Posterior vena cava (tissue), 2 donors: ENCODE measurements at places on chromosomes 5 and 9. TPM values are rescaled to one million over a fixed set of nuclear protein-coding genes. Genes with fewer than 3 reads are reported as not detected.

The DCAF10 gene
- 23.2 TPM for total RNA-seq

- DNase-seq = no peak
Observed at GRCh38 chr5:36928947-36929346, 52.4 kb downstream of the NIPBL start.

GRCh38 chr5:81409896-81410295, 16.0 kb upstream of the ACOT12 start:
- no peak for DNase-seq

The CYLC2 gene
- not detected for total RNA-seq

DNA sequence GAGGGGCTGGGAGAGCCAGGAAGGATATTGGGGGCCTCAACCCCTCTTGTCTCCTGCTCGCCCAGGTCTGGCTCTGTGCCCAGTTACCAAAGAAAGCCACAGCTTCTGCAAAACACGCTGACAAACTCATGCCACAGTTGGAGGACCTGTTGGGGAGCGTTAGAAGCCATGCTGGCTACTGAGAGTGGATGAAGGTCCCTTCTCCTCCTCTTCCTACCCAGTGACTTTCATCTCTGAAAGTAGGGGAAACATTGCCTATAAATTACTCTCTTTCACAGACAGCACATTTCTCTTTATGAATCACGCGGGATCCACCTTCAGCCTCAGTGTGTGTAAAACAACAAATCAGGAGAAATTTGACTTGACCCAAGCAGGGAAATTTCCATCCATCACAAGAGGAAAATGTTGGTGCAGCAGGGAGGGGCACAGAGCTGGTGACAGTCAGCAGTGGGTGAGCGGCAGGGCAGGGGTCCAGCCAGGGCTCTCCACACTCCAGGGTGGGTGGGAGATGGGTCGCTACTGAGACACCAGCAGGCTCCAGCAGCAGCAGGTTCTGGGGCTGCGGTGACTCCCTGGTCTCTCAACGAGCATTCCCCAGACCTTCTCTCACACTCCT, 181.9 kb downstream of the FGF18 start:
- DNase-seq = no peak

DNA sequence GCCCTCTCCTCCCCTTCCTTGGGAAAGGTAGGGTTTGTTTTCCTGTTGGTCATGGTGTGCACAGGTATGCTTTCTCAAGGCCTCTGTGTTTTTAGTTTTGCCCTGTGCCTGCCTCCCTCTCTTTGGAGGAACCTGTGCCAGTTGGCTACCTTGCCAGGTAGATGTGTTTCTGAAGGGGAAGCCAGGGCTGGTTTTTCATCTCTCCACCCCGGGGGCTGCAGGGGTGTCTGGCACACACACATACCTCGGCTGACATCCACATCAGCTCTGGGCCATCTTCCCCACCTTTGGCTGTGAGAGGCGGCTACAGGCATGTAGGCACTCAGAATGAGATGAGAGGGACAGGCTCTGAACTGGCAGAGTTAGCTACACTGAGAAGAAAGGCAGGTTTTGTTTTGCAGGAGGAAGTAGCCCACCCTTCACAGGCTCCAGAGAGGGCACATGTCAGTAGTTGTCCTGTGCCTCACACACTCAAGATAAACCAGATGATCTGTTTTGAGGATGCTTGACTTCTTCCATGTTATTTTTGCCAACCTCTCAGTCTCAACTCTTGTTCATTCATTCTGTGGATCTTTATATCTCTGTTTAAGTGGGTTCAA, 9.7 kb downstream of the RGMB start:
- no peak for DNase-seq

- no peak for DNase-seq
Observed at GRCh38 chr9:79257228-79257781, 314.5 kb upstream of the TLE4 start.

DNA sequence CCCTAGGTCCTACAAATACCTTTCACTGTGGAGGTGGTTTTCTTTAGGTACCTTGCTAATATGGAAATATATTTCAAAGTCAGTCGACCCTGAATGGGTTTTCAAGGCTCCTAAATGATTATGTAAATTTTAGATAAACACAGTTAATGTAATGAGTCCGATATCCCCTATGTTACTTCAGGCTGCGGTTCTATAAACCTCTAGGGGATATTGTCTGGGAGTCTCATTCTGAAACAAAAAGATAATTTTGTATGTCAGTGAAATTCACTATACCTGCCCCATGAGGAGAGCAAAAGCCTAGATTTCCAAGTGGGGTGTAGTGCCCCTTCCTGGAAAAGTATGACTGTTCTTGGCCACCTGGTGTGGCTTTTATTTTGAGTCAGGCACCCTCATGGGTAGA, 377.3 kb downstream of the ICE1 start:
- no peak for DNase-seq

- no peak for DNase-seq
Observed at GRCh38 chr9:127058645-127059021, 63.8 kb downstream of the ANGPTL2 start.

The CEP78 gene
- total RNA-seq = 9.9 TPM

- DNase-seq = no peak
Observed at GRCh38 chr9:110443866-110444220, 106.2 kb upstream of the TXNDC8 start.

The FOXD4L5 gene
- total RNA-seq = 0.14 TPM

DNA sequence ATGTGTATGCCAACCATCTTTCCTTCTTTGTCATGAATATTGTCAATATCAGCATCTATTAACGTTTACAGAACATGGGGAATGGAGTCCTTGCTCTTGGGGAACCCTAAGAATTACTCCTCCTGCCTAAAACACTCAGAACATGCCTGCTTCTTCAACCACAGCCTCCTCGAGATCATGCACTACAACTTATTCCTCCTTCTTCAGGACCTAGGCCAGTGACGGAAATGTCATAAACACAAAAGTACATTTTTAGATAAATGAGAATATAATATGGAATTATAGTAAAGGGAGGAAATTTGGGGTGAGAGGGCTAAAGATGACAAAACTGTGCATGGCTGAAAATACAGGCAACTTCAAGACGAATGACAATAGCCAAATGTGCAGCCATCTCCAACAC, 3.1 kb upstream of the IFNK start:
- DNase-seq = no peak

DNA sequence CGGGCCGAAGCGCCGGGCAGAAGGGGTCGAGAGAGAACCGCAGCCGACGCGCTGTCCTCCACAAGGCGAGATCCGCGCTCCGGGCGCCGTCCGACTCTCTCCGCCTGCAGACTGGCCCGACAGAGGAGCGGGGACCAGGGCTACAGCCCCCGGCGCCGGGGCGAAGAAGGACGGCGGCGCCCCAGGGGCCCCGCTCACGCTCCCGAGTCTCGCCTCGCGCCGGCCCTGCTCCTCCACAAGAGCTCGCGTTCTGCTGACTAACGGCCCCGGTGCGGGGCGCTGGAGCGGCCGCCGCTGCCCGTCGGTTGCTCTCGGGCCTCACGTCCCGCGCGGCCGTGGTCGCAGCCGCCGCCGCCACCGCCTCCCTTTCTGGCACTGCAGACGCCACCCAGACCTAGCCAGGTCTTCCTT, 338 bp downstream of the ABHD17B start:
- DNase-seq = no peak

The TMEM252 gene
- not detected for total RNA-seq

The ABO gene
- total RNA-seq = 2.1 TPM

The C5orf46 gene
- not detected for total RNA-seq

- no peak for DNase-seq
Observed at GRCh38 chr5:149938279-149938678, 6.3 kb downstream of the PDE6A start.

The SPATA31D4 gene
- total RNA-seq = not detected

DNA sequence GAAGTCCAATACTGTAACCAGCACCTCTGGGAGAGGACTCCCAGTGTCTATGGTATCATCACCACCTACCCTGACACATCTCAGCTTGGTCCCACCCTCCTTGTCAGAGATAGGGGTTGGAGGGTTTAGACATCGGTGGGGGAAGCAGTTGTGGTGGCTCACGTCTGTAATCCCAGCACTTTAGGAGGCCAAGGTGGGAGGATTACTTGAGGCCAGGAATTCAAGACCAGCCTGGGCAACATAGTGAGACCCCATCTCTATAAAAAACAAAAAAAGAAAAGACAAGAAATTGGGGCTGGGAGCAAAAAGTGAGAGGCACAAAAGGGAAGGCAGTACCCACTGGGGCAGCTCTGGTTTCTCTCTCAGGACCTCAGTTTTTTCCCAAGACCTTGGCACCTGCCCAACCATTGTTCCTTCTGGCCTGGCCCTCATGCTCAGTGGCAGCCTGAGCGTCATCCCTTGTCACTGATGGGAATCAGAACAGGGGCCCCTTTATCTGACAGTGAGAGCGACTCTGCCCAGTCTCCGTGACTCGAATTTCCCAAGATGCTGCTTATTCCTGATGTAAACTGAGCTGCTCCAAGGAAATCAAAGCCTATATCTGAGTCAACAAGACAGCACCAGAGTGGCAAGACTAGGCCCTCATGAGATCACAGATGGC, 80.5 kb upstream of the HSPA9 start:
- DNase-seq = peak; percentile 64

DNA sequence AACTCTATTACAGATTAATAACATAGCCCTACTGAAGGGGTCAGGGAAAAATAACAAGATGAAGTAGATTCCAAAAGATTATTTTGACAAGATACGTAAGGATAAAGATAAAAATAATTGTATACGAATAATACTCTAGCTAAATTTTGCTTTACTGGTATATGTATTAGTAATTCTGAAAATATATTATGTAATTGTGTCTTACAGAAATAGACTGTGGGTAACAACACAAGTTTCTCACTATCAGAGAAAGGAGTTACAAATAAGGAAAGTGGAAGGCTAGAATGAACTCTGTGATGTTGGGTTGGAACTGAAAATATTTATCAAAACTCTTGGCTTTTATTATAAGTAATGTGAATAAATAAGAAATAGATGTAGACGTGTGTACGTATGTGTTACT, 26.6 kb upstream of the TUSC1 start:
- no peak for DNase-seq

GRCh38 chr5:150258130-150258529, 31.4 kb downstream of the CAMK2A start:
- DNase-seq = no peak

GRCh38 chr9:137390553-137391410, 32.2 kb downstream of the EXD3 start:
- DNase-seq = no peak

DNA sequence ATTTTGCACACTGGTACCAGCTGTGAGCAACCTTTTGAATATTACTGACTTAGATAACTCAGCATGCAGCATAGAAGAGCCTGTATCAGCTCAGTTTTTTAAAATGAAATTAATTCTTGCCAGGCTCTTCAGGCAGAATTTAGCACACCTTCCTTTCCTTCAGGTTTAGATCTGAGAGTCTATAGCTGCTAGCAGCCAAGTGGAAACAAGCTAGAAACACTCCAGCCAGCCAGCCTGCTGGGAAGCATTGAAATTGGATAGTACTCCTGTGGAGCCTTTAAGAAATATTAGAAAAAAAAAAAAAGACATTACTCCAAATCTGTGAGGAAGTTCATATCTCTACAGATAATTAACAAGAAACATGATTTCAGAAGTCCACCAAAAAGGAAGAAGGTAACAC, 812.2 kb downstream of the DTWD2 start:
- DNase-seq = no peak

GRCh38 chr9:119398350-119398749, 29.1 kb upstream of the BRINP1 start:
- no peak for DNase-seq

The IRGM gene
- total RNA-seq = not detected

GRCh38 chr5:43874772-43875171, 271.8 kb downstream of the NNT start:
- no peak for DNase-seq

- DNase-seq = no peak
Observed at GRCh38 chr5:141354900-141355469, at the start of gene PCDHGA4. TSS of gene PCDHGA4 (plus strand) at chr5:141355021. CDS start at chr5:141355108, 87 bp downstream.

- no peak for DNase-seq
Observed at GRCh38 chr9:115781070-115781736, 372.4 kb upstream of the PAPPA start.

The PDE6A gene
- total RNA-seq = not detected
